ENCODE measurements at places on chromosomes 4 and X.

DNA sequence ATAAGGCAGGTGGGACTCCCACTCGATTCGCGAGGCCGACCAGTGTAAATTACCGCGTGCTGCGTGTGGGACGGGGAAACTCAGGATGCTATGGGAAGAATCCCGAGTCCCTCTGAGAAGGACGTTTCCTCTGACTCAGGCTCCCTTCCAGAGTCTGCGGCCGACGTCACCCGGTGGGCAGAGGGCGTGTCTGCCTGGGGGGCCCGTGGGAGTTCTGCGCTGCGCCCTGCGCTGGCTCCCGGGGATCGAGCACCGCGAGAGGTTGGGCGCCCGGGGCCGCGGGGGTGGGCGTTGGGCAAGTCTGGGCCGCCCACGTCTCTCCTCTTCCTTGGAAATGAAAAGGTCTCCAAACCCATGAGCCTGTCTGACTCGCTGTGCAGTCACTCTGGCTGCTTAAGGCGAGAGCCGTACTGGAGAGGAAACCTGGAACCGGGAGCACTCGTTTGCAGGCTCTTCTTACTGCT is 568 bp downstream of the NIPAL1 start:
- peak; percentile 90 for DNase-seq

GRCh38 chr4:38500433-38500832 is 163.6 kb upstream of the KLF3 start:
- no peak for DNase-seq

GRCh38 chr4:158809611-158810486 is 41.0 kb downstream of the FNIP2 start:
- DNase-seq = peak; percentile 77

GRCh38 chr4:156109943-156110900 is 156.6 kb upstream of the CTSO start:
- no peak for DNase-seq

DNA sequence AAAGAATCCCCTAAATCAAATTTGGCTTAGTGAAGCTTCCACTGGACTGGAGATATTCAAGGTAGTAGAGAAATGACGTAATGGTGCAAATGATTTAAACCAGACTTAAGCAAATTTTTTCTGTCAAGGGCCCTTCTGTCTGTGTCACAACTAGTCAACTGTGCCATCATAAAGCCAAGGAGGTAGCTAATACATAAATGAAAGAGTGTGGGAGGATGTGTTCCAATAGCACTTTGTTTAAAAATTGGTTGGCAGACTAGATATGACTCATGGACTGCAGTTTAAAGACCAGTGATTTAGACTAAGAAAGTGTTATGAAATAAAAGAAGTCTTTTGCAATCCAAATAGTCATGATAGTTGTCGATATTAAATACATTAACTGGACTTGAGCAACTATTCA is 24.3 kb upstream of the TEX13C start:
- DNase-seq = no peak

DNA sequence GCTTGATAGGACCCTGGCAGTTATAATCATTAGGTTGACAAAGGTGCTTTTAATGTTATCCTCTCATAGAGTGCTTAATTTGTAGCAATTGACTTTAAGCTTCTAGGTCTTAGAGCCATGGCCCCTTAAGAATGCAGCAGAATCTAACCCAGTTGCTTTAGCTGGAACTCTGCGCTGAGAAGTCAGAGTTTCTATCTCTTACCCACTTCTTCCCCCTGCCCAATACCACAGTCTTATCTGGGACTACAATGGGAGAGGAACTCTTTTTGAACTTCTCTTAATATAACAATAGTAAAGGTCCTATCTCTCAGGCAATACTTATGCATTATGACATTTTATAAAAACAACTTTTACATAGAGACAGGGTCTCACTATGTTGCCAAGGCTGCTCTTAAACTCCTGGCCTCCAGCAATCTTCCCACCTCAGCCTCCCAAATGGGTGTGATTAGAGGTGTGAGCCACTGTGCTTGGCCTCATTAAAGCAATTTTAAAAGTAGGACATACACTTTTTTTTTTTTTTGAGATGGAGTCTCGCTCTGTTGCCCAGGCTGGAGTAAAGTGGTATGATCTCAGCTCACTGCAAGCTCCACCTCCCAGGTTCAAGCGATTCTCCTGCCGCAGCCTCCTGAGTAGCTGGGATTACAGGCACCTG is 1.8 kb downstream of the TLR10 start:
- DNase-seq = no peak

GRCh38 chrX:11791090-11791489 is 33.1 kb downstream of the MSL3 start:
- no peak for DNase-seq

GRCh38 chrX:40096395-40097091 is 1.2 kb downstream of the BCOR start:
- DNase-seq = peak; percentile 19

GRCh38 chr4:47109379-47109778 is 78.0 kb downstream of the GABRB1 start:
- DNase-seq = no peak

GRCh38 chr4:82774711-82775171 is 23.9 kb downstream of the SCD5 start:
- peak; percentile 24 for DNase-seq

DNA sequence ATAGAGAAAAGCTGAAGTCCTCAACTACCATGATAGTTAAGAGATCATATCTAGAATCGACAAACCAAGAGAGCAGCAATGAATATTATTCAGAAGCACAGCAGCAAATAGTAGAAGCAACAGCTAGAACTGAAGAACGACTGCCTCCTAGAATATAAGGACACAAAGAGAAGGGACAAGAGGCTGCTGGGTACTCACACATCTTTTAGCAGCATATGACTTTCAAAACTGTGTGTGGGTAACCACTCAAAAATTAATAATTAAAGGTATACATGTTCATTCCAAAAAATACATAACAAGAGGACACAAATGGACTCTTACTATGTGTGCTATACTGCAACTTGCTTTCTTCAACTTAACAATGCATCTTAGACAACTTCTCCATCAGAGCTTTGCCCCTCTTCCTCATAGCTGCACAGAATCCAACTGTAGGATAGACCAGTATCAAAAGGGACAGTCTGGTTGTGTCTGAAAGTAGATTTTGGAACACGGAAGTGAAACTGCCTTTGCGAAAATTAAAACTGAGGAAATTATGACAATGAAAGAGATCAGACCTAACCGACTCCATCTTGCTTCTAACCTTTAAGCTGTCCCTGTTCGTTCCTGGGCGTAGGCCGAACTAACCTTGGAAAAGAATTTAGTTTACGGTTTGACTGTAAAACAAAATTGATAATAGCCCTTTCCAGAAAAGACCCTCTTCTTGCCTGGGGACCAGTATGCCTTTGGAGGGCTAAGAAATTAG is 125.7 kb downstream of the SH3KBP1 start:
- DNase-seq = no peak

- peak; percentile 9 for DNase-seq
Measured at GRCh38 chrX:15855568-15856221, 1.1 kb upstream of the AP1S2 start.

DNA sequence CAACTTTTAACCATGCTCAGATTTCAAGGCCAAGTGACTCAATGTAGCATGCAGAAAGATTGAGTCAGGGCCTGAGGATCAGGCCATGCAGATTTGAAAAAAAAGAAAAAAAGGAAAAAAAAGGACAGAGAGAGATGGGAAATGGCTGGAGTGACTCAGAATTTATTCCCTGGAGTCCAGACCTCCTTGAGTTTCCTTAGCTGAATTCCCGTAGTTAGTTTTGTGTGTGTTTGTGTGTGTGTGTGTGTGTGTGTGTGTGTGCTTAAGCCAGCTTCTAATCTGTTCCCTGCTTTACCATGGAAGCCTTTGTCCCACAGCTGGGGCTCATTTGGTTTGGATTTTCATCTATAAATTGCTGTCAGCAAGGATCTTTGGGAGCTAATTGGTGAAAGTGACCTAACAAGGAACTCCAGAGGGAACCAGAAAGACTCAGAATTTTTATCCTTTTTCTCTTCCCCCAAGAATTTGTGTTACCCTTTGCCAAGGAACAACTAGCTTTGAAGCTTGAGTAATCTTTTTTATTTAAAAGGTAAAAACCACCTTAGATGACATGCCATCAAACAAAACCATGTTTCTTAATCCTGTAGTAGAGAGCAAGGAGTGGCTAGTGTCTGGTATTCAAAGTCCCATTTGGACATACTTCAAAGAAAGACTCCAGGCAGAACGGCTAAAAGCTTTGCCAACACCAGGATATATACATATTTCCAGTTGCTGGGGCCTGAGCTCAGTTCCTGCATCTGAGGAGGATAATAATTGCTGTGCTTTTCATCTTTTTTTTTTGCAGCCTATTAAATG is 109.0 kb upstream of the DDIT4L start:
- DNase-seq = peak; percentile 55

- no peak for DNase-seq
Measured at GRCh38 chr4:107392951-107393350, 327.1 kb downstream of the PAPSS1 start.

- DNase-seq = no peak
Measured at GRCh38 chrX:48497871-48498270, 10.9 kb upstream of the PORCN start.

DNA sequence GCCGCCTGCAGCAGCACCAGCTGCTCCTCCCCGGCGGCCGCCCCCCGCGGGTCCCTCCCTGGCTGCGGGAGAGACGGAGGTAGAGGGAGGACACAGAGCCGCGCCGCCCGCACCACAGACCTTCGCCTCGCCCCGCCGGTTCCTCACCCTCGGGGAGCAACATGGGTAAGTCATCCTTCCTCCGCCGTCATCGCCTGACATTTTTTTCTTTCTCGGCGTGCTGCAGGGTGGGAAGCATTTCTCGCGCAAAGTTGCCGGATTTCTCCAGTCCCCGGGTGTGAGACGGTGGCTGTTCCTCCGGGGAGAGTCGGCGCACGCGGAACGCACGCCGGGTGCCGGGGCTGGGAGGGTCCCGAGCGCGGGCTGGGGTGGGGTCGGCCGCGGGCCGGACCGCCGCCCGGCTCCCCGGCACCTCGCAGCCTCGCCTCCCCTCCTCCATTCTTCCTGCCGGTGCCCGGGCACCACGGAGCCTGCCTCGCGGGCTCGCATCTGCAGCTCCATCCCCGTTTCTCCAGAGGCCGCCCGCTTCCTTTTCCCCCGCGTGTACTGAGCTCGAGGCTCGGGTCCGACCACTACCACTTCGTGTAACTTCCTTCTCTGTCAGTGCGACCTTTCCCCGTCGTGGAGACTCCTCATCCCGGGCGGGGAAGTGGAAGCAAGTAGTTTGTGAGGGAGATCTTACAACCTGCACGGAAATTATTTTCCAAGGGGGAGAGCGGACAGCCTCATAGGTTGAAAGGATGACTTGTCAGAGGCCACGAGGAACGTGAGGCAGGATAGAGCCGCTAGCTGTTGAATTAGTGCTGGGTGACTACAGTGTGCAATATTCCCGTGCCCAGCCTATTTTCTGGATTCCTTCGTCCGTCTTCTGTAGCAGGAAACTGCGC is 464 bp downstream of the RAP1GDS1 start:
- DNase-seq = peak; percentile 67

DNA sequence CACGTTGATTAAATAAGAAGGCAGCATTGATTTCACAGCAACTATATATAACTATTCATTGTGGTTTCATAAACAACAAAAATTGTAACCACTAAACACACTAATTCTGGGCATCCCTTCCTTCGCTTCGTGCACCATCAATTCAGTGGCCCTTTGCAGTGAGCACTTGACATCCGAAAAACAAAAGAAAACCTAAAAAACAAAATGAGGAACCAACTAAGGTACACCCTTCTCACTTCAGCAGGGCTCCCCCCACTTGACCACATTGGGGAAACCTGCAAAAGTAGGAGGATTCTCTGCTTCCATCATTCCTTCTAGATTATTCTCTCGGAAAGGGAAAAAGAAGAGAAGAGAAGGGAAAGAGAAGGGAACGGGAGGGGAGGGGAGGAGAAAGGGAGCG is 28.3 kb downstream of the NBDY start:
- no peak for DNase-seq

DNA sequence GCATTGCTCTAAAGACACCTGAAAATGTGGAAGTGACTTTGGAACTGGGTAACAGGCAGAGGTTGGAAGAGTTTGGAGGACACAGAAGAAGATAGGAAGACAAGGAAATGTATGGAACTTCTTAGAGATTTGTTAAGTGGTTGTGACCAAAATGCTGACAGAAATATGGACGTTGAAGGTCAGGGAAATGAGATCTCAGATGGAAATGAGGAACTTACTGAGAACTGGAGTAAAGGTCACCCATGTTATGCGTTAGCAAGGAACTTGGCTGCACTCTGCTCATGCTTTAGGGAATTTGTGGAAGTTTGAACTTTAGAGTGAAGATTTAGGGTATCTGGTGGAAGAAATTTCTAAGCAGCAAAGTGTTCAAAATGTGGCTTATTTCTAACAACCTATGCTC is 99.4 kb downstream of the FAM13A start:
- no peak for DNase-seq

GRCh38 chr4:1582227-1582626 is 101.9 kb downstream of the FAM53A start:
- DNase-seq = no peak

DNA sequence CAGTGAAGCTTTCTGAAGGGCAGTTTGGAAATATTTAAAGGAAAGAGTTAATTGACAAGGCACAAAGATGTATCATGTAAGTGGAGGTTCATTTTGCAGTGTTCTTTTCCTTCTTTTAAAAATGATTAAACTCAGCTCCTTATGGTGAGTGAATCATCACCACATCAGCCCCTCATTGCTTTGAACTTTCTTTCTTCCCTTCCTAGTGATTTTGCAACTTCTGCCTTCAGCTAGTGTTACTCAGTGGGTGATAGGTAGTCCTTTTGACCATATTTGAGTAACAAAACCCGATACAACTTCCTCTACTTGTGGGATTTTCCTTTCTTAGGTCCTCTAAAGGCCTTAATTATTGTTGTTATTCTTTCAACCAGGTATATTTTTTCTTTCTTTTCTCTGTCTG is 8.2 kb downstream of the ZCCHC4 start:
- peak; percentile 67 for DNase-seq

DNA sequence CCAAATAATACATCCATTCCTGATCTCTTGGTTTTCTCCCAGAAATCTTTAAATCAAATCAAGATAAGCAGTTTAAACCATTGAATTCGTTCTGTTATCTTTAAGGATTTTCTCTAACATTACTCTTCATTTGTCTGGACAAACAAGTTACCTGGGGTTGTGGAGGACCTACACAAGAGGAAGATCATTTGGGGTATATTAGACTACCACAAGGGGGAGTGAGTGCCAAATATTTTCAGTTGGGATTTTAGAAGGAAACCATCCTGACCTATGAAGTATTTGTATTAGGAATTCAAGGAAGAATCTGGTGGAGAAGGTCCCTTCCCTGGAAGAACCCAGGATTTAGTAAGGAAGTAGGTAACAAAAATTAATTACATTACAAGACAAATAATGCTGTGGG is 12.0 kb upstream of the DCHS2 start:
- DNase-seq = peak; percentile 21

DNA sequence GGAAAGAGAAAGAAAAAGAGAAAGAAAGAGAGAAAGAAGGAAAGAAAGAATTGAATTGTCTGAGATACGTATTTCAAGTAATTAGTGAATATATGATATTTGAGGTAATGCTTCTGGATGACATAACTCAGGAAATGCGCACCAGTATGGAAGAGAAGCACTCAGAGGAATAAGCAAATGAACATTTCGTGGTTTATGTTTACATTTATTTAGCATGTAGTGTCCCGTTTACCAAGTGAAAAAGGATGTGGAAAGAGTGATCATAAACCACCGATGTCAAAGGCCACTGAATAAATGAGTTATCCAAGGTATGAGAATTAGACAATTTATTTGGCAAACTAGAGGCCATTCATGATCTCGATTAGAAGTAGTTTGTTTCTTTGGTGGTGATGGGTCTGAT is 200.4 kb downstream of the ARAP2 start:
- DNase-seq = no peak

GRCh38 chrX:13013363-13014110 is 30.9 kb downstream of the FAM9C start:
- DNase-seq = no peak

Data from ACHN (cell line).